ENCODE measurements at places on chromosomes 6 and 20. TPM values are rescaled to one million over a fixed set of nuclear protein-coding genes. Genes with fewer than 3 reads are reported as not detected.

DNA sequence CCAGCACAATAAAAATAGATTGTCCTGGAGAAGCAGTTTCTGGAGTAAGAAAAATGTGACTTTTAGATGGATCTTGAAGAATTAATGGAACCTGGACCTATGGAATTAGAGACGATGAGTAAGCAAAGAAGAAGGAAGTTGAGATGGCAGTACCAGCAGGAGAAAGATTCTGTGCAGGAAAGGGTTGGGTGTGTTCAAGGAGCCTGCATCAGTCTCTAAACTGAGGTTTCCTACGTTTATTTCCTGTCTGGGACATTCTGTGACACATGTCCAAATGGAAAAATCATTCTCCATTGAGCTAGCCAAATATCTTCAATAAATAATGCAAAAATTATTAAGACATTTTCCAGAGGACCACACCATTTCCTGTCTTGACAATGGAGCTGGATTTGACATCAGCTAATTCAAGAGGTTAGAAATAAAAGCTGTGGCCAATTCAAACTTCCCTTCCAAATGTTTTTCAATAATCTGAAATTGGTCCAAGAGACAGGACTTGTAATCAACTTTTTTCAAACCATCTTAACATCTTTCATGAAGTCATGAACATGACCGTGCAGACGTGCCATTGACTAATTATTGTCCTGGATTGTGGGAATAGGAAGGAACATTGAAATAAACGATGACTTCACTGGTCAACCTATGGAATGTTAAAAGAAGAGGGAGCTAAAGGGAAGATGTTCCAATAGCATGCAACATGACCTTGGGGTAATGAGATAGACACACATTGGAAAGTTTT lies 198.3 kb downstream of the ZNF217 start:
- no peak for DNase-seq

Gene UBE3D
- 2.7 TPM for total RNA-seq

GRCh38 chr6:165952514-165952913 lies 215.1 kb downstream of the TBXT start:
- no peak for DNase-seq

Gene MTG2
- total RNA-seq = 20.8 TPM

Gene SNAP91
- total RNA-seq = 2.3 TPM

- DNase-seq = no peak
Measured at GRCh38 chr6:25458485-25458884, 179.3 kb downstream of the CARMIL1 start.

Gene PHACTR3
- 10.0 TPM for total RNA-seq

DNA sequence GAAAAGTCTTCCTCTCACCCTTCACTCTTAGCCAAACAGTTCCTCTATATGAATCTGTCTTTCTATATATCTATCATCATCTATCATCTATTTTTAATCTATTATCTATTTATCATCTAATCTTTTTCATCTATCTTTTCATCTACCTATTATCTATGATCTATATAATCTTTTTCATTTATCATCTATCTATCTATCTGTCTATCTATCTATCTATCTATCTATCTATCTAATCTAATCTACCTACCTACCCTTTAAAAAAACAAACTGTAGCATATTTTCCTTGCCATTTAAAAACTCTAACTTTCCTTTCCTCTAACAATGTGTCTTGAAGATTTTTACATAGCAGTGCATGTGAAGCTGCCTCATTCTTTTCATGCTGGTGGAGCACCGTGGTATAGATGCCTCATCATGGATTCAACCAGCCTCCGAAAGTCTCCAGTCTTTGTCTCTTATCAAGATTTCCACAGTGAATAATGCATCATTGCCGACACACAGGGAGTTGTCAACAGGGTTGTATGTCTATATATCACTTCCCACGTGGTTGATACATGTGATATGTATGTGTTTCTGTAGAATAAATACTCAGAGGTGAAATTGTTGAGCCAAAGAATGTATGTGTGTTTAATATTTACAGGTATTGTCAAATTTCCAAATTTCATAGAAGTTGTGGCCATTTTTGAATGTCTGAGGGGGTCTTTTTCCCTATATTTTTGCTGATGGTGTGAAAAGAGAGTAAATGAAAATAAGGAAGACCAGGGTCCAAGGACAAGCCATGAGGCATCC lies 51.3 kb downstream of the VEGFA start:
- no peak for DNase-seq

- DNase-seq = no peak
Measured at GRCh38 chr6:17829905-17830304, 123.2 kb upstream of the NUP153 start.

Gene ASF1A
- total RNA-seq = 26.0 TPM
